ENCODE measurements at places on chromosomes 2 and 18.
A peak's percentile ranks its signal among the peaks of the same experiment; 100 is the strongest.

DNA sequence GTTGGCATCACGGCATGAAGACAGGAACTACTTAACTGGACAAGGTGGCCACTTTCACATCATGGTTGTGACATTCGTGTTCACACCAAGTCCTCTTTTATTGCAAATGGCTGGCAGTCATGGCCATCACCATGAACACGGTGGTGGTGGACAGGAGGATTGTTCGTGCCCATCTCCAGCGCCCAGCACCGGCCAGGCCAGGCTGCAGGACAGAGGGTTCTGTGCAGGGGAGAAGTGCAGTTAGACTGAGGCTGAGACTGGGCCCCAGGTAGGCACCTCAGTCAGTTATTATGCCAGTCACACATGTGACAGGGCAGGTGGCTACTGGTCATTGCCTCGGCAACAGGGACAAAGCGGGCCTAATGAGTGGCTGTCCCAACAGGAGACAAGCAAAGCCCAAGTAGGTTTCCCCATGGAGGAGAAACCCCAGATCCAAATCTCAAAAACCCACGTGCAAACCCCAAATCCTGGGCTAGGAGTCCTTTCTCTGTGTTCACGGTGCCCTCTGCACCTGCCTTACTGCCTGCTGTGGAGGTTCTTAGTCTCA, 468.1 kb upstream of the MYT1L start:
- DNase-seq: no peak

GRCh38 chr2:215651412-215651811, 215.5 kb upstream of the FN1 start:
- no peak for DNase-seq

GRCh38 chr2:127596311-127597045, 49.5 kb upstream of the GPR17 start:
- no peak for DNase-seq

- DNase-seq: no peak
Observed at GRCh38 chr2:164976301-164976700, 21.0 kb upstream of the SLC38A11 start.

DNA sequence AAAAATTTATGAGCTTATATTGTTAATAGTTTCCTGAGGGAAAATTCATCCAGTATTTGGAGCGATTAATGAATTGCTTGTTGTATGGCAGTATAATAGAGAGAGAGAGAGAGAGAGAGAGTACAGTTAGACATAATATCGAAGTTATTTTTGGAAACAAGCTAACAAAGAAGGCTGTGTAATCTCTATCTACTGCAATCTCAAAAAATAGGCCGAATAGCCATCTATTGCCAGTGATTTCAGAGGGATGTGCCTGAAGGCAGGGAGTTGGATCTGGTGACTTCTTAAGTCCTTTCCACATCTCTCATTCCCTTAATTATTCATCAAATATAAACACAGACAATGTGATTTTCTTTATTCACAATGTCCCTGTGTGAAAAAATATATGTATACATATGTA, 433.1 kb upstream of the RAB12 start:
- no peak for DNase-seq

DNA sequence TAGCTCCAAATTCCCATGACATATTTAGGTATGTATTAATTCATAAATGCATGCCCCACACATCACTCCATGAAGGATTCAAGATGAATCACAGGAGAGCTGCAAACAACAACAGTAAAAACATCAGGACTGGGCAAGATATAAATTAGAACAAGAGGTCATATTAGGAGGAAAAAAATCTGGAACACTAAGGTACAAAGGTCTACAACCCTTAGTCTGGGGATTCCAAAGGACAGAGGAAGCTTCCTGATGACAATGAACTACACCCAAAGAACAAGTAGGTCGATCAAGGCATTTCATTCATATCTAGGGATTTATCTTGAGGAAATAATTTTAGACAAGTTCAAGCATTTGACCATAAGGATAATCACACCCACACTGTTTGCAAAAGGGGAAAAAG, 14.5 kb downstream of the VPS4B start:
- peak; percentile 38 for DNase-seq

DNA sequence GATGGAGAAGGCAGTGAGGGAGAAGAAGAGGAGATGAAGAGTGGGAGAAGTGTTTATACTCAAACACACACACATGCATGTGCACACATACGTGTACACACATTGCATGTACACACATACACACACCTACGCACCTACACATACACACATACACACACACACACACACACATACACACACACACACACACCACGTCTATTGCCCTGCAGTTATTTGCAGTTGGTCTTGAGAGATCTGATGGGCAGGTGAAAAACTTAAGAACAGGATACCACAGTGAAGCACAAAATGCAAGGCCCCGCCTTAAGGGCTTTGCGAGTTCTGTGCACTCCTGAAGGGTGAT, 190.2 kb downstream of the MYCN start:
- no peak for DNase-seq

GRCh38 chr2:168515502-168515901, 59.4 kb downstream of the CERS6 start:
- peak; percentile 35 for DNase-seq

DNA sequence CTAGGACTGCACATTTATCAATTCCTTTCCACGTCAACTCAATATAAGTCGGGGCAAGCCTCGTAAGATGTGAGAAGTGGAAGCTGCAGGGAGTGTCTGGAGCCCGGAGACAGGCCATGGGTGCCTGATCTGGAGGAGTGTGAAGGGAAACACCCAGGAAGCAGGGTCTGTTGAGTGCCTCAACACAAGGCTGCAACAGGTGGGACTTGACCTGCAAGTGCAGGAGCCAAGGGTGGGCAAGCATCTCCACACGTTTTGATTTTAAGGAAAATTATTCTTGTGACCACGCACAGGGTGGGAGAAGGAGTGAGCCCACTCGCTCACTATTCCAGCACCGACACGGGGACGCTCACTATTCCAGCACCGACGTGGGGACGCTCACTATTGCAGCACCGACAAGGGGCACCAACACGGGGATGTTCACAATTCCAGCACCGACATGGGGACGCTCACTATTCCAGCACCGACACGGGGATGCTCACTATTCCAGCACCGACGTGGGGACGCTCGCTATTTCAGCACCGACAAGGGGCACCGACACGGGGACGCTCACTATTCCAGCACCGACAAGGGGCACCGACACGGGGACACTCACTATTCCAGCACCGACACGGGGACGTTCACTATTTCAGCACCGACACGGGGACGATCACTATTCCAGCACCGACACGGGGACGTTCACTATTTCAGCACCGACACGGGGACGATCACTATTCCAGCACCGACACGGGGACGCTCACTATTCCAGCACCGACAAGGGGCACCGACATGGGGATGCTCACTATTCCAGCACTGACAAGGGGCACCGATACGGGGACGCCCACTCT, 197.3 kb downstream of the EIPR1 start:
- DNase-seq: no peak

- DNase-seq: peak; percentile 45
Observed at GRCh38 chr2:127884436-127884835, 1.3 kb downstream of the AMMECR1L start.

DNA sequence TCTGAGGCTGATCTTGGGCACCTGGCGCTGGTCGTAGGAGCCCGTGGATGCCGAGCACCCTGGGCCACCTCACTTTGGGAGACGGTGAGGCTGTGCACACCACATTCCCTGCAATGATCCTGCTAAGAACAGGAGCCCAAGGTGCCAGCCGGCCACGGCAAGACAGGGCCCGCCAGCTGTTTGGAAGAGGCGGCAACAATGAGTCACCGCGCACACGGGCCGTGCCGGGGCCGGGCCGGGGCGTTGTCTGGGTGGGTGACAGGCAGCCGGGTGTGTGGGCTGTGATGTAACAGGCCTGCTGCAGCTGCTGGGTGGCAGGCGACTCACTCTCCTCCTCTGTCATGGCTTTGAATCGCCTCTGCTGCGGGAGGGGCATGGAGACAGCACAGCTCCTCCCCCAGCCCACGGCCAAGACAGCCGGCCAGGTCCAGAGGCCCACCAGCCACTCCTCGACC, 49.7 kb upstream of the ODC1 start:
- DNase-seq: peak; percentile 98

GRCh38 chr2:152050341-152050740, 48.5 kb downstream of the CACNB4 start:
- no peak for DNase-seq

- DNase-seq: peak; percentile 88
Observed at GRCh38 chr2:150357770-150358467, 129.5 kb downstream of the RND3 start.

- peak; percentile 75 for DNase-seq
Observed at GRCh38 chr2:108616751-108617161, 82.5 kb downstream of the LIMS1 start.

DNA sequence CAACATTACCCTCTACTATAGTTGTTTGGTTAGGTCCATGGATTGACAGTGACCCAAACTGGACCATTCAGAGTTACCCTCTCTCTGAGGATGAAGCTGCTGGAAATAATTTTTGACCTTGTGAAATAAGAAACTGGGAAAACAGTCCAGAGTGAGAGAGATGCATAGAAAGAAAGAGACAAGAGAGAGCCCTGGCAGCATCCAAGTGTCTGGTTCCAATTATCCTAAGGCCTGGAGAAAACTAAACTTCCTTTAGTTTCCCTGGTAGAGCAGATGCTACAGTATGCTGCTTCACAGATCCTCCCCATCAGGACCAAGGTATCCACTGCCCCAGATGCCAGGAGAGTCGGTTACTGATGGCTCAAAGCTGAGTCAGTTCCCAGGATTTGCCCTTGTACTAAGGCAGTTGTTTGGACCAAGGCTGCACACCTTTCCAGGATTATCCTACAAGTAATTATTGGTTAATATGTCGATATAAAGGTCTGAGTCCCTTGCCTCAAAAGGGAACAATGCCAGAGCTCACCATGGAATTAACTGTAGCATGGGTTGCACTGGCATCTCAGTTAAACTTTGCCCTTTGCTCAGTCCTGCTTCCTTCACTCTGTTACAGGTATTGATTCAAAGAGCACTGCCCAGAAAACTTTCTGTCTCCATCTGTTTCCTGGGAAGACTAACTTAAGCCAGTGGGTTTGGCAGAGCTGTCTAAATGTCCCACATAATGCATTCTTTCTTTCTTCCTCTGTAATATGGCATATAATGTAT, 14.6 kb upstream of the CHN1 start:
- no peak for DNase-seq

- peak; percentile 30 for DNase-seq
Observed at GRCh38 chr18:40152859-40153258, 1802.2 kb upstream of the PIK3C3 start.

DNA sequence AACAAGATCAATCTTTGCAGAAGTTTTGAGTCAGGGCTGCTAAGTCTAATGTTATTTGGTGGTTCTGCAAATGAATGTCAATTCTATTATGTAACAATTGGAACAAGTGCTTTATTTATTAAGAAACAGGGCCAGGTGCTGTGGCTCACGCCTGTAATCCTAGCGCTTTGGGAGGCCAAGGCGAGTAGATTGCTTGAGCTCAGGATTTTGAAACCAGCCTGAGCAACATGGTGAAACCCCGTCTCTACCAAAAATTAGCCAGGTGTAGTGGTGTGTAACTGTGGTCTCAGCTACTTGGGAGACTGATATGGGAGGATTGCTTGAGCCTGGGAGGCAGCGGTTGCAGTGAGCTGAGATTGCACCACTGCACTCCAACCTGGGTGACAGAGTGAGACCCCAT, 13.2 kb upstream of the RNF103 start:
- no peak for DNase-seq

DNA sequence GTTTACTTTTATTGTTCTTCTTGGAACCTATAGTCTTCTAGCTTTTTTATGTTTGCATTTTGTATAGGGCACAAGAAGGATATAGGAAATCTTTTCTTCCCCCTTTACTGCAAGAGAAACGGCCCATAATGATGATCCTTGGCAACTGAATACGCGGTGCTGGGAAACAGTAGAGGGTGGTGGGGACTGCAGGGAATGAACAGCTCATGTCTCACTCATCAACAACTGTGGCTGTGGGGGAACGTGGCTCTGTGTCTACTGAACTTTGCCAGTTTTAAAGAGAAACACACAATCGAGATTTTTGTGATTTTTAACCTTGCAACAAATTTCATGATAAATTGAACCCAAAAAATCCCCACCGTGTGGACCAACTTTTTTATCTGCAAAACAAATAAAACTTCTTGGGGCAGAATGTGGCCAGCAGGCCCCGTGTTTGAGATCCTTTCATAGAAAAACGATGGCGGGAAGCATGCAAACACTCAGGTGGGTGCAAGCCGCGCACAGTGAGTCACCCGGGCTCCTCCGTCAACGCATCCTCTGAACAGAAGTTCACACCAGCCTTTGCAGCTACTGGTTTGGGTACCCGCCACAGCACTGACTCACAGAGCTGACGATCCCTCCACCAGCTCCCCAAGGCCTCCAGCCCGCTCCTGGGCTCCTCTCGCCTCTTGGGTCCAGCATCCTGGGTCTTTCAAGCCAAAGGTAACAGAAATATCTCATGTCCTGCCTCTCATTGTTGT, 149.3 kb downstream of the COL6A3 start:
- peak; percentile 72 for DNase-seq

- peak; percentile 80 for DNase-seq
Observed at GRCh38 chr18:111306-112014, 46.9 kb upstream of the USP14 start.

- peak; percentile 9 for DNase-seq
Observed at GRCh38 chr2:193523662-193524061, 1328.9 kb upstream of the TMEFF2 start.

DNA sequence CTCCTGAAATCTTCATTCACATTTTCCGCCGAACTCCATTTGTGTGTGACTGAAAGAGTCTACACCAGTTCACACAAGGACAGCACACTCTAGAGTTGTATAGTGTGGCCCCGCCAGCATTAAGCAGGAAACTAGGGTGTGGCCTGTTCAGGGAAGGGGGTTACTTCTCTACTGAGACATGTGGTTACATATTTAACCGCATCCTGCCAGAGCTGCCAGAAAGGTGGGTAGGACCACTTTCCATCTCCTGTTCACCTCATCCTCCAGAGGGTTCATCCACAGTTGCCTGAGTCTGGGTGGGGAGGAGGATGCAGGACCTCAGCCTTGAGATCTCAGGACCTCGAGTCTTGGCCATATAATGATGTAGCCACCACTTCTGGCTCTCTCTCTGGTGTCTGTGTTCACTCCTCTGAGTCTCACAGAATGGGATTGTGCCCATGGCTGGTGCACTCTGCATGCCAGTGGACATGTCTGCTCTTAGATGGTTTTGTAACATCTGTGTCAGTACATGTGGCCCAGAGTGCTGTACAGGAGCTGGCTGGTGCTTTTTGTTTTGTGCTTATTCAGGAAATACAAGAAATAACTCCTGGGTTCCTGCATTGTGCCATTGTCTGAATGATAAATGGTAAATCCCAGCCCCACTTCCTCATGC, 7.7 kb upstream of the SP140L start:
- DNase-seq: no peak

DNA sequence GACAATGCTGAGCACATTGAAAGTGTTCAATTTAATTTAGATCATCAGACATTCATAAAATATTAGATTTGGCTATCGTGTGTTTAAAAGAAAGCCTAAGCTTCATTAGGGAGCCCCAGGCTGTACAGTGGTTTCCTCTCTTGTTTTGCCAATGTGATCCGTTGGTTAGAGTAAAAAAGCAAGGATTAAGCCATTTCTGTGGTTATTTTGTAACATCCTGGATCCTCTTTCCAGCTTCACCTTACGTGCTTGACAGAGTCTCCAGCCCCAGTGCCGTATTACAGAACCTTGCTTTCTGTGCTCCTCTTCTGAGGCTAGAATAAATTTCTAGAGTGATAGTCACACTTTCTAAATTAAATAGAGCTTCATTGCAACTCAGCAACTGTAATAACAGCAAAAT, 289.3 kb upstream of the LINC00305 start:
- no peak for DNase-seq

GRCh38 chr2:236940497-236940896, 145.2 kb upstream of the COPS8 start:
- DNase-seq: no peak

Measured in epithelial cell of esophagus (primary cell).